Neural crest cell (in vitro differentiated cells): ENCODE measurements at places on chromosomes 4 and X.

GRCh38 chr4:2260344-2261109, 1.4 kb downstream of the MXD4 start:
- DNase-seq = no peak

DNA sequence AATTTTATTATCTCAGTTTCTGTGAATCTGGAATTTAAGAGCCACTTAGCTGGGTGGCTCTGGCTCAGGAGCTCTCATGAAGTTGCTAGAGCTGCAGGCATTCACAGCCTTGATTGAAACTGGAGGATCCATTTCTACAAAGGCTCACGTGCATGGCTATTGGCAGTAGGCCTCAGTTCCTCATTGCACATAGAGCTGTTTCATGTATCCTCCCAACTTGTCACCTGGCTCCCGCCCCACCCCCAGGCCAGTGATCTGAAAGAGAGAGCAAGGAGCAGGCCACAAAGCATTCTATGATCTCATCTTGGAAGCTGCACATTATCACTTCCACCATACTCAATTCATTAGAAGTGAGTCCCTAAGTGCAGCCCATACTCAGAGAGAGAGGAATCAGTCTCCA, 18.5 kb upstream of the AP1AR start:
- DNase-seq = no peak

DNA sequence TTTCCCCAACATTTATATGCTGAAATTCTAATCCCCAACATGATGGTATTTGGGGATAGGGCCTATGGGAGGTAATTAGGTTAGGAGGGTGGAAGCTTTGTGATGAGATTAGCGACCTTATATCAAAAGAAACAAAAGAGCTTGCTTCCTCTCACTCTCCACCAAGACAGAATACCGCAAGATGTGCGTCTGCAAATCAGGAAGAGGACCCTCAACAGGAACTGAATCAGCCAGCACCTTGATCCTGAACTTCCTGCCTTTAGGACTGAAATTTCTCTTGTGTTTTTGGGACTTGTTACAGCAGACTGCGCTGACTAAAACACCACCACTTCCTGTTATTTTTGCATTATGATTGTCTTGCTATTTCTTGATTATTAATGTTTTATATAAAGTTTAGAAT, 1889.4 kb downstream of the C4orf33 start:
- no peak for DNase-seq

GRCh38 chr4:77465271-77465670, 140.3 kb upstream of the CXCL13 start:
- DNase-seq = no peak

DNA sequence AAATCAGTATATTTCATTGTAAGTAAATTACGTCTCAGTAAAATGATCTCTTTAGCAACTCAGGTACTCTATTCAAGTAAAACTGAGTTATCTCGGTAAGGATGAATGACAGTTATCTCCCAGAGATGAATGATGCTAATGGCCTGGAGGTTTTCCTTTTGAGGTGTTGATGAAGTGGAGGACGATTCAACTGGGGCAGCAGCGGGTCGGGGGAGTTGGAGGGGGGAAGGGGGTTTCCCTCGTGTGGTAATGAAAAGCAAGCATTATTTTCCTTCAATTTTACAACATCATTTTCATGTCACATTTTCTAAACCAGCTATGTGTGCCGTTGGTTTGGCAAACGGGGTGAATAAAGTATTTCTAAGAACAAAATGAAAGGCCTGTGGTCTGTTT, 92.4 kb upstream of the ATXN3L start:
- no peak for DNase-seq

DNA sequence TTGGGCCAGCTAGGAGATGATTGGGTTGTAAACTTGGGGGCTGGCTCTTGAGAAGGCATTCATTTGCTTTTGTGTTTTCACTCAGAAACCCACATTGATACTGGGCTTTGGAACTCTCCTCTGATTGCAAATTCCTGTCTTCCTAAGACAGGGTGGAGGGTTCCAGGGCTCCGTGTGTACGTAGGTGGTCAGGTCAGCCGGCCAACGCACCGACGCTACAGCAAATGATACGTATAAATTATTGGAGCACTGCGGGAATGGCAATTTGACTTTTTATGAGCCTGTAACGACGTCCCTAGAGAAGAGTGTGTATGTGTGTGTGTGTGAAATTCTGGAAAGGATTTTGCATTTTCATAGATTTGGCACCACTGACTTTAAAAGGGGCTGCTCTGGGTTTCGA, 236.9 kb downstream of the SHOX start:
- no peak for DNase-seq

GRCh38 chrX:153365670-153366069, 31.7 kb downstream of the ZNF275 start:
- DNase-seq = no peak

GRCh38 chr4:127309369-127310102, 323.2 kb upstream of the INTU start:
- DNase-seq = no peak

GRCh38 chr4:179709961-179710624, 2267.9 kb upstream of the AGA start:
- no peak for DNase-seq

- no peak for DNase-seq
Observed at GRCh38 chrX:2183193-2183725, 317.5 kb downstream of the DHRSX start.

- no peak for DNase-seq
Observed at GRCh38 chr4:20085156-20085555, 166.5 kb upstream of the SLIT2 start.

GRCh38 chrX:129845616-129846190, 2.0 kb upstream of the ZDHHC9 start:
- DNase-seq = no peak
